NCI-H82 (cell line): ENCODE measurements at places on chromosomes 2 and 18.

DNA sequence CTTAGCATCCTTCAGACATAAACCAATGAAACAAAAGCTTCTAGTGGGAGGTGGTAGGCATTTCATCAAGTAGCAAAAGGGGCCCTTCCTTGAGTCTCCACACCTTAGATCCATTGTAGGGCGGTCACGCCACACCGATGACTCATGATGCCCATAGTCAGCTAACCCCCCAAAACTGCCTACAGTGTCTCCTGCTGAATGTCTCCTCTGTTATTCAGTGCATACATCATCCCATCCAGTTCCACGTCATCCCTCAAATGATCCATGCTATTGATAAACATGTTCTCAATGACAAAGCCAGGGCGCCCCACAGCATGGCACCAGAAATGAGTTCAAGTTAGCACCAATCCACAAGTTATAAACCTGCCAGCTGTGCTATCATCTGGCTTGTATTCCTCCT, 57.4 kb upstream of the ACKR3 start:
- DNase-seq: no peak

GRCh38 chr2:20935168-20935775, 108.6 kb downstream of the APOB start:
- no peak for DNase-seq

- no peak for DNase-seq
Measured at GRCh38 chr2:32688541-32688940, 60.7 kb downstream of the TTC27 start.

- no peak for DNase-seq
Measured at GRCh38 chr2:105736145-105736544, 8.6 kb upstream of the NCK2 start.

DNA sequence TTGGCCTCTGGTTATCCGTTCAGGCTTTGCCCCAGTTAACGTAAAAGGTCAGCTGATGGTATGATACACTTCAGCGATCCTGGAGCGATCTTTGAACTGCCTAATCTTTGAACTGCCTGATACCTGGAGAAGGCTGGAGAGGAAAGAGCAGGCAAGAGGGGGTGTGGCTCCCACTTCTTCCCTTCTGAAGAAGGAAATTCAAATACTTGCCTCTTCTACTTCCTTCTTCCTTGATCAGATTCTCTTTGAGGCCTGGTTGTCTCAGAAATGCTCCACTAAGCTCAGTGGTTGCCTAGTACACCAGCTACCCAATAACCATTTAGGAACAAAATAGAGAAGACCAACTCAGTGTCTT, 619 bp downstream of the GALM start:
- peak; percentile 40 for DNase-seq

GRCh38 chr2:226905718-226906117, 69.9 kb downstream of the RHBDD1 start:
- no peak for DNase-seq

- peak; percentile 72 for DNase-seq
Measured at GRCh38 chr2:207255565-207256470, 90.1 kb upstream of the KLF7 start.

- no peak for DNase-seq
Measured at GRCh38 chr2:219615894-219616293, 11.5 kb upstream of the SLC4A3 start.

GRCh38 chr2:156321243-156321904, 11.1 kb downstream of the NR4A2 start:
- no peak for DNase-seq

DNA sequence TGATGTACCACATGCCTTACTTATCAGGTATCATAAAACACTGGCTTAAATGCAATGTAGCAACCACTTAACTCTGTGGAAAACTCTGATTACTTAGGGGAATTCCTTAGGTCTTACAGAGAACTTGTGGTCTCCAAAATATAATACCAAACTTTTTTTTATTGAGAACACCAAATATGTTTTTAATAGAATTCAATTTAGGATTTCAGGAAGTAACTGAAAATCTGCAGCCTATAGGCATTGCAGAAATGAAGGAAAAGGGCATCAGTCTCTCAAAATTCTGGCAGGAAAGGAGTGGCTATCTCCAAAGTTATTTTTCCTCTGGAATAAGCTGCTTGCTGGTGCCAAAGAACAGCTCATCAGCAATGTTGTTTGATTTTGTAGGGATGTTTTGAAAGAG, 105.3 kb upstream of the UGP2 start:
- DNase-seq: no peak

DNA sequence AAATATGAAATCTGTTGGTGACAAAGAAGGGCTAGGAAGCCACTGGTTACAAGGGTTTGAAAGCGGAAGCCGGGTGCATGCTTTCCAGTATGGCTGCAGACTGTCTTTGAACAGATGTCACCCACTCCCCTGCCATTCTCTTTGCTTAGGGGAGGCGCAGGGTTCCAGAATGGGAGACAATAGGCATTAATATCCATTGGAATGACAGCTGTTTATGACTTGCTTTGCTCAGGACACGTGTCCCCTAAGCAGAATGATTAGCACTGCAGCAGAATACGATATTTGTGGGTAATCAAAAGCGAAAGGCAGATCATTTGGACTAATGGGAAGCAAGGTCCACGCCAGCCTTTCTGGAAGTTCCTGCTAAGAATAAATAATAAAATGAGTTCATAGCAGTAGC, 25.8 kb upstream of the NRP2 start:
- DNase-seq: peak; percentile 43

- no peak for DNase-seq
Measured at GRCh38 chr2:167842047-167842446, 405.3 kb downstream of the STK39 start.

GRCh38 chr2:11945139-11946126, 199.0 kb downstream of the LPIN1 start:
- no peak for DNase-seq

DNA sequence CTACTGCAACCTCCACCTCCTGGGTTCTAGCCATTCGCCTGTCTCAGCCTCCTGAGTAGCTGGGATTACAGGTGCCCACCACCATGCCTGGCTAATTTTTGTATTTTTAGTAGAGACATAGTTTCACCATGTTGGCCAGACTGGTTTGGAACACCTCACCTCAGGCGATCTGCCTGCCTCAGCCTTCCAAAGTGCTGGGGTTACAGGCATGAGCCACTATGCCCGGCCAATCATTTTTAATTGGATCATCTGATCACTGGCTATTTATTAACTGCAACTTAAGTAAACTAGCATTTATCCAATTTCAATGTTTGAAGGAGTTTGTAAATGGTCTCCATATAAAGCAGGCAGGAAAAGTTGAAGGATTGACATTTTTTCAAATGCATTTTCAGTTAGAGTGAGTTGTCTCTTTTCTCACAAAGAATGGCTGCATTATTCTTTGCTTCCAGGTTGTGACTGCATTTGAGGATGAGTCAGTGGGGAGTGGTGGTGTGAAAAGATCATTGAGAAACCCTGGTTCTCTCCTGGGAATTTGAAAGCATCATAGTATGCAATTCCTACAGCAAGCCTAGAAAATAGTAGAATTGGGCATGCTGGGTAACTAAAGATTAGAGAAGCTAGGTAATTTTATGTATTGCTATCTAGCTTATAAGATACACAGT, 431.1 kb upstream of the ZEB2 start:
- peak; percentile 27 for DNase-seq

- no peak for DNase-seq
Measured at GRCh38 chr18:33924576-33924975, 300.1 kb downstream of the NOL4 start.

DNA sequence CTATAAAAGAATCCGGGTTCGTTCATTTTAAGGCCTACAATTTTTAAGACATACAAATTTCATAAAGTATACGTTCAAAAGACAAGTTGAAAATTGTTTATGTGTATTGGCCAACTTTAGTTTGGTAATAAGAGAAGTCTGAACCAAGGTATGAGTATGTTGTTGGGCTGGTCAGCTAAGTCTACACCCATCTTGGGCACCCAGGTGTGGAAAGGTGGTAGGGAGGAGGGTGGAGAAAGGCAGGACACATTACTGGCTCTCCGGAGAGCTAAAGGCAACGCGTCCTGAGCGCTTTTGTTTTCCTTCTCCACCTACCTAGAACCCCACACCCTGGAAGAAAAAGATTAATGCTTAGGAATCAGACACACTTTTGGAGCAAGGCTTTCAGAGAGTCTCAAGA, 899 bp upstream of the PELI1 start:
- DNase-seq: no peak

DNA sequence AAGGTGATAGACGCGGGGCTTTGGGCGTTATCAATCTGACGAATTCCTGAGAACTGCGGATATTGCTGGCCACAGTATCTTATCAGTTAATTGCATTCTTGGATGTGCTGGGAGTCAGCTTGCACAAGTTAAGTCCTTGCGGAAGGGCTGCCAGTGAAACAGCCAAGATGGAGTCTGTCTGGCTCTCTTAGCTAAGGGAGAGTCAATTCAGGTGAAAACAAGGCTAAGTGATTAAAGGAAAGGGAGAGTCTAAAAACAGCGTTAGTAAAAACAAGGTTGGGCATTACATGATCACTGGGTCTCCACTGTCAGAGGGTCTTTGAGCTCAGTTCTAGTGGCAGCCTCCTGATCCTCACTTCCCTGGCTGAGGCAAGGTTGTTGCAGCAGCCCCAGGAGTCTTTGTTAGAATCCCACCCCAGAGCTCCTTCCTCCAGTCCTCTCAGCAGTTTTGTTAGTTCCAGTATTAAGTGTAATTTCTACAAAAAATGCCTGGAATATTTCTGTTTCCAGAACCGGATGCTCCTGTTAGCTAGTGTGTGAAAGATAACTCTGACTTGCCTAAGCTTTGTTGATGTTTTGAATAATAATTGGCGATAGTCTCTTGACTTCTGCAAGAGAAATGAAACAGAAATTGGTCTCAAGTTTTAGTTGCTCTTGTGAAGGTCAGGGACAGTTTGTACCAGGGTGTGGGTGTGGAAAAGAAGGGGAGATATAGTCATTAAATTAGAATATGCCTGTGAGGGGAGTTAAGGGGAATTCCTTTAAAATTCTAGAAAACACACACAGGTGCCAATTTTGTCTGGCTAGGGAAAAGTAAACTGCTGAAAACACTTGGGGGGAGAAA, 10.6 kb downstream of the CFLAR start:
- DNase-seq: no peak

DNA sequence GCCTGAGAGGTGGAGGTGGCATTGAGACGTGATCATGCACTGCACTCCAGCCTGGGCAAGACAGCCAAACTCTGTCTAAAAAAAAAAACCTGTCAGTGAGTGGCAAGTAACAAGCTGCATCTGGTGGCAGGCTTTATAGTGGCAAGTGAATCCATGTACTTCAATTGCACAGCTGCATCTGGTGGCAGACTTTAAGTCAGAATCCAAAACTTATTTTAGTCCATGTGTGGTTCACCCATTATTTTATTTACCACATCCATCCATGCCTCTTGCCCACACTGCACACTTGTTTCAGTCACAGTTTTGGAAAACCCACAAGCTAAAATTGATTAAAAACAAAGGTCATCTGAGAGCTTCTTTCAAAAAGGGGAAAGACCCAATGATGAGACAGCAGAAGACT, 1636.4 kb upstream of the NXPH2 start:
- DNase-seq: no peak

- no peak for DNase-seq
Measured at GRCh38 chr2:220240641-220241040, 613.2 kb downstream of the SLC4A3 start.

- no peak for DNase-seq
Measured at GRCh38 chr2:7752291-7752690, 835.1 kb downstream of the RNF144A start.

DNA sequence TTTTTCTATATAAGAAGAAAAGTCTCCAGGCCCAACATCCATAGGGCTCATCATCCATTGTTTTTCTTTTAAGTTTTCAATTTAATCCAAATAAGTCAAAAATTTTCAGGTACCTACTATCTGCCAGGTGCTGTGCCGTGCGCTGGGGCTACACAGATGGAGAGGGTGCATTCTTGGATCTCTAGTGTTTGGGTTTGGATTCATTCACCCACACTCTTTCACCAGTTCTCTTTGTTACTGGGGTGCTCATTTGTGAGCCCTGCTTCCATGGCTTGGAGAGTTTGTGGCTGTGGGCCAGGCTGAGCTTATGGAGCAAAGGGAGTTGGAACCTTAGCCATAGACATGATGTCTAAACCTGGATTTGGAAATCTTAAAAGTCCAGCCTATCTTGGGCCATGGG, 51.0 kb downstream of the CDK15 start:
- no peak for DNase-seq

DNA sequence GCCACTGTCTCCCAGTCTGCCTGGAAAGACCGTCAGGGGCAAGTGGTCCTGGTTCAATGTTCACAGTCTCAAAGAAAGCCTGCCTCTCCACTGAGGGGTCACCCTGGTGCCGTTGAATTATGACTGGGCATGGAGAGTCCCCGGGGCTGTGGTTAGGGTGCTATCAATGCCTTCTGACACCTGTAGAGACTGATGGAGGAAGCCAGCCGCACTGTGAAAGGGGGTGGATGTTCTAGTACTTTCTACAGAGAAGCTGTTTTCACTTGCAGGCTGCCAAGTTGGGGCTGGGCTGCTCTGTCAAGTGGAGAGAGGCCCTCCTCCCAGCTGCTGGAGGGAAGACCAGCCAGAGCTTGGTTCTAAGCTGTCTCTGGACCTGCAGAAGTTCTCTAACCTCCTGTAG, 80.5 kb downstream of the BCL2L11 start:
- no peak for DNase-seq
